ENCODE measurements at places on chromosomes 12 and 14. TPM values are rescaled to one million over a fixed set of nuclear protein-coding genes. Genes with fewer than 3 reads are reported as not detected.

- no peak for DNase-seq
Observed at GRCh38 chr14:33668066-33668465, 282.8 kb downstream of the EGLN3 start.

GRCh38 chr12:113306382-113306781 lies 28.5 kb downstream of the SLC8B1 start:
- DNase-seq, result no peak

The DHRS2 gene
- 2.0 TPM for polyA plus RNA-seq

The GPR65 gene
- 0.56 TPM for polyA plus RNA-seq

The AMN gene
- polyA plus RNA-seq, result 0.75 TPM

The OVCH1 gene
- polyA plus RNA-seq, result 0.79 TPM

The OASL gene
- polyA plus RNA-seq, result 0.23 TPM

The MAP3K9 gene
- 4.4 TPM for polyA plus RNA-seq

The NAA25 gene
- polyA plus RNA-seq, result 13.4 TPM

The SDR9C7 gene
- polyA plus RNA-seq, result 0.27 TPM
